ENCODE measurements at places on chromosomes 11 and 22.

GRCh38 chr11:45428541-45429230 lies 142.5 kb upstream of the SYT13 start:
- no peak for DNase-seq

DNA sequence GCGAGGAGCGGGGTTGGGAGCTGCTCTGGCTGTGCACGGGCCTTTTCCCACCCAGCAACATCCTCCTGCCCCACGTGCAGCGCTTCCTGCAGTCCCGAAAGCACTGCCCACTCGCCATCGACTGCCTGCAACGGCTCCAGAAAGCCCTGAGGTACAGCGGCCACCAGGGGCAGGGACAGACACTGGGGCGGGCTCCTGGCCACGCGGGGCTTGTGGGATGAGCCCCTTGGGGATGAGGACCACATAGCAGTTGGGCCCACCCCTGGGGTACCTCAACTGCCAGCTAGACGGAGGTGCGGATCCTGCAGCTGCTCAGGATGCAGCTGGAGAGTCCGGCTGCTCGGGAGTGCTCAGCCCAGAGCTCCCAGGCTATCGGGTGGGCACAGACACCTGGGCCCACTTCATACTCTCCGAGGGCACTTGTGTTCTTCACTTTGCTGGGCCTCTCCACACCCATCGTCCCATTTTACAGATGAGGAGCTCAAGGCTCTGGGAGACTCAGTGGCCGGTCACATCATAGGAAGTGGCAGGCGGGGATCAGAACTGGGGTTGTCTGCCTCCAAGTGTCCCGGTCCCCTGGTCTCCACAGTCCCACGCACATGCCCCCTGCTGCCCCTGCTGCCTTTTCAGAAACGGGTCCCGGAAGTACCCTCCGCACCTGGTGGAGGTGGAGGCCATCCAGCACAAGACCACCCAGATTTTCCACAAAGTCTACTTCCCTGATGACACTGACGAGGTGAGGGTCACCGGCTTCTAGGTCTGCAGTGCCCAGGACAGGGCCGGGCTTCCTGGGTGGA lies 77.6 kb downstream of the MYO7A start:
- DNase-seq = no peak

GRCh38 chr11:125946712-125947418 lies 1.0 kb downstream of the VSIG10L2 start:
- DNase-seq = no peak

DNA sequence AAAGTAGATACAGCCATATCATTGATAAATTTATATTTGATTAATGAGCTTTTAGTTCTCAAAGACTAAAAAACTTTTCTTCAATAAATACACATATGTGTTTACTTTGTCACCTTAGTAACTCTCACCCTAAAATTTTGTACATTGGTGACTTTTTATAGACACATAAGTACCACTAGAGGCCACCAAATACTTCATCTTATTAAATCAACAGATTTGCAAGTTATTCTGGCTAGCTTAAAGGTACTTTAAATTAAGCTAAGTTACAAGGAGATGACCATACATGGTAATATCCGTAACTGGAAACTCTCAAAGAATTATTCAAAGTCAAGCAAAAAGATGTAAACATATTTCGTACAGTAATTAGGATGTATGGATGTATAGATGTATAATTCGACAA lies 112.2 kb downstream of the SBF2 start:
- no peak for DNase-seq

DNA sequence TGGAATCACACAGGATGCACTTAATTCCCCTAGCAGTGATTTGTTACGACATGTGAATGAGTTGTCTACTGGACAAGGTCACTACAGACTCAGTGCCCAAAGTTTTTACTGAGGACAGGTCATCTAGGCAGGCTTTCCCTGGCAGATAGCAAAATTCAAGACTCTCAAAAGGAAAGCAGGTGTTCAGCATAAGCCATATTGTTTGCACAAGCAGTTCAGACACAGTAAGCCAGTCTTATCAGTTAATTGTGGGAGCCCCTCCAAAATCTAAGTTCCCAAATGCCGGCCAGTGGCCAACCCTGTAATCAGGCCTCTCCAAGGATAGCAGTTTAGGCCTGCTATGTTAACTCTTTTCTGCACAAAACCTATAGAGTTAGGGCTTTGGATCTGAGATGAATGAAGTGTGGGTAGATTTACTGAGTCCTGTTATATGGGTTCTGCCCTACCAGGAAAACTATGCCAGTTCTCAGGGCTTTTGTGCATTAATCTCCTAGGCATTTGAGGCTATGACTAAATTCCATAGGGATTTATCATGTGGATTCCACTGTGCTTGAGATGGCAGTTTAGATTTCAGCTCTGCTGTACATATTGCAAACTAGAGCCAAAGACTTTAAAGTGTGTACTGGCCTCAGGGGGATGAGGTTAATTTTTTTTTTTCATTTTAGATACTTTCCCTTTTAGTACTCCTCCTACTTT lies 4.8 kb upstream of the ARHGEF12 start:
- no peak for DNase-seq

- DNase-seq = no peak
These were observed 55.3 kb upstream of the CD44 start for GRCh38 chr11:35083431-35084238.

GRCh38 chr11:126496576-126497337 lies 141.3 kb downstream of the ST3GAL4 start:
- no peak for DNase-seq

GRCh38 chr11:73989156-73989555 lies 6.5 kb upstream of the UCP2 start:
- DNase-seq = no peak

DNA sequence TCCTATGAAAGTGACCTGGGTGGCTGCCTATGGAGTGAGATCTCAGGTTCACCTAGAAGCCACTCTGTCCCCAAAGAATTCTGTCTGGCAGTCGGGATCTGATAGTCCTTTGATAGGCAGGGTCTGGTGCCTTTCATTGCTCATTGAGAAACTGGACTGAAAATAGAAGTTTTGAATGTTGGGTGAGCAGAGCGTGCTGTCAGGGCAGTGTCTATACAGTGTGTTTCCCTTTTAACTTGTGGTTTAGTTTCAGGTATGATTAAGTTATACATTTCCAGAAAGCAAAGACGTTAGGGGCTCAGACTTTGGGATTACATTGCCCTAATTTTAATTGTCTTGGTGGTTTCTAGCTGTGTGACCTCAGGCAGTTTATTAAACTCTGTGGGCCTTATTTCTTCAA lies 111.3 kb upstream of the PAX6 start:
- no peak for DNase-seq

DNA sequence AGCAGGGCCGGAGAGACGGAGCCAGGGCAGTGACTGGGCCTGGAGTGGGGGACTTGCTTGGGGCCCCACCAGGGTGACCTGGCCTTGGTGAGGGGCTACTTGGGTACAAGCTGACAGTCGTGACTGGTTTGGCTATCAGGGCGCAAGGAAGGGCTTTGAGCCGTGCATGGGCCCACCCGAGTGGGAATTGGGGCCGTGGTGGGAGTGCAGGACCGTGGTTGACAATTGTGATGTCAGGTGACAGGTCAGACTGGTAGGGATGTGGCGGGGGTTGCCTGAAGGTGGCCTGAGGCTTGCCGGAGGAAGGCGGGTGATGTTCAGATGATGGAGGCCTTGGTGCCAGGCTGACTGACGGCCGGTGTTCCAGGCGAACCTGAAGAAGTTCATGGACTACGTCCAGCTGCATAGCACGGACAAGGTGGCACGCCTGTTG lies 5.6 kb downstream of the SHANK3 start:
- no peak for DNase-seq

GRCh38 chr11:1763336-1763795 lies 361 bp downstream of the CTSD start:
- DNase-seq = no peak

DNA sequence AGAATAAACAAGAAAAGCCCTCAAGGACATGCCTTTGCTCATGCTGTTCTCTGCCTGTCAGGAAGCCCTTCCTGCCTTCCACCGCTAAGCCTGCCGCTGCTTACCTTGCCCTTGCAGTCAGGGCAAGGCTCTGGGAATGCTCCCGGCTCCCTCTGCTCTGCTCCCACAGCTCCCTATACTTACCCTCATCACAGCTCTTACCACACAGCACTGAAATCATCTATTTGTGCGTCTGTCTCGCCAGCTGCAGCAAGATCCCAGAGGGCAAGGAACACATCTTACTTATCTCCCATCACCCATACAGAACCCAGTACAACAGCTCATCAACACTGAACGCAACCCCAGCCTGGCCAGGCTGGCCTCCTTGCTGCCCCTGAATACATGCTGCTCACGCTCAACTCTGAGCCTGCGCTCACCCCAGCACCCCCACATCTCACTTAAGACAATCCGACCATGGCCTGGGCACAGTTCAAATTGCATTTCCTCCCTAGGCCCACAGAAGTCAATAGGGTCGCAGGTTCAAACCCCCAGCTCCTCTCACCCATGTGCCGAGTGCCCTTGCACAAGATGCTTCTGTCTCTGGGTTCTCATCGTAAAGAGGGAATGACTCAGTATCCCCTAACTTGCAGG lies 161.8 kb downstream of the IGLL1 start:
- no peak for DNase-seq

DNA sequence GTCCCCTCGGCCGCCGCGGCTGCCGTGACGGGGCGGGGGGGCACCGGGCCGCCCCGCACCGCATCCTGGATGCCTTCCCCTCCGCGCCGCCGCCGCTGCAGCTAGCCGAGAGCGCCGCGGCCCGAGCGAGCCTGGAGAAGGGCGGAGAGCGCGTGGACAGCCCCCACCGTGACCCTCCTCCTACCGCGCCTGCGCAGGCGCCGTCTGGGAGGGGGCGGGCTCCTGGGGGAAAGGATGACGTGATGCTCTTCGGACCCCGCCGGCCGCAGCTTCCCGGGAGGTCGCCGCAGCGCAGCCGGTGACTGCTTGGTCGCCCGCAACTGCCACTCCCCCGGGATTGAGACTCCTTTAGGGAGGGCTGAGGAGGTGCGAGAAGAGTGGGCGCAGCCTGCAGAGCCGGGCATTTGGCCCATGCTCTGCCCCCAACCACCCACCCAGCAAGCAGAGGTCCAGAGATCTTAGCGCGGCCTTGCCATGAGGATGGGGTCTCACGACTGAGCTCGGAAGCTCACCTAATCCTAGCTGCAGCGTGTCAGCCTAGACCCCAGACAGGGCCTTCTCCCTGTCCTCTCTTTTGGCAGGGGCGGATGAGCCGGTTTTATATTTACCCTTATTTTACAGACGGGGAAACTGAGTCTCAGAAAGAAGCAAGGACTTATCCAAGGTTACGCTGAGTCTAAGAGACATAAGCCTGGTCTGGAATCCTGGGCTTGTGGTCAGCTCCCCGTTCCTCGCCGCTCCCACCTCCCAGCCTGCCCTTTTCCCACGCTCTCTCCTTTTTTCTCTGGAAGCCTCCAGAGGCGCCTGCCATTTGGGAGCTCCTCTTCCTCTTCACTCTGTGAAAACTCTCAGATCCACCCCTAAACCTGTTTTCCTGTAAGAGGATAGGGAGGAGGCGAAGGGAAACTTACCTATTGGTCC lies at the start of gene DENND5A:
Gene DENND5A (minus strand): TSS at position 140 of the 921 bp plus-strand sequence. CDS start 281 bp downstream, outside the sequence.
- DNase-seq = peak; percentile 76

DNA sequence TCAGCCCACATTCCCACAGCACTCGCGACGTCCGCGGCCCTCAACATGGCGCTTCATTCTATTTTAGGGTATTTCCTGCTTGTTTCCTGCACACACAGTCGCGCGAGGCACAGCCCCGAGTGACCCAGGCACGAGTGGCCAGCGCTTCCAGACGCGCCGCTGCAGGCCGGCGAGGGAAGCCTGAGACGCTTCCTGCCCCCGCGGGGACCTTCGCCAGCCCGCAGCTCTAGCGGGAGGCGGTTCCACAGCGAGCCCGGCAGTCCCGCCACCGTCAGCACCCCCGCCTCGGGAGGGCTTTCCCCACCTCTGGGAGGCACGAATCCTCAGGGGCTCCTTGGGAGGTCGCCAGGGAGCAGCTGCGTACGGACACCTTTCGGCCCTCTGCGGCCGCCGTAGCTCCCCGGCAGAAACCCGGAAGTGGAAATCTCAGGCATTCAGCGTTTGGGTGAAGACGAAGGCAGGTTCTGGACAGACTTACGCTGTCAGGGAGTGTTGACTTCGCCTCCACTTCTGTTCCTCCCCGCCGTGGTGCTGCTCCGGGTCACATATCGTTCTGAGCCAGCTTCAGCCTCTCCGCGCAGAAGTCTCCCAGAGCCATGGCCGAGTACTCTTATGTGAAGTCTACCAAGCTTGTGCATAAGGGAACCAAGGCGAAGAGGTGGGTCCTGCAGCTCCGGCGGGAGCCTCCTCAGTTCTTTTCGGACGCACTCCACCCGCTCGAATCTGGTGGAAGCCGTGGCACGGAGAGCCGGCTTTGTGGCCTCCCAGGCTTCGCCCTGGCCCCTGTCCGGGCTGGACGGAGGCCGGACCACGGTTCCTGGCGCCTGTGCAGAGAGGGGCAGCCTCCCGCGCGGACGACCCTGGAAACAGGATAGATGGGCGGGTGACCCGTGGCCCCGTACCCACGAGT lies 2925.9 kb upstream of the OR11H1 start:
- no peak for DNase-seq

DNA sequence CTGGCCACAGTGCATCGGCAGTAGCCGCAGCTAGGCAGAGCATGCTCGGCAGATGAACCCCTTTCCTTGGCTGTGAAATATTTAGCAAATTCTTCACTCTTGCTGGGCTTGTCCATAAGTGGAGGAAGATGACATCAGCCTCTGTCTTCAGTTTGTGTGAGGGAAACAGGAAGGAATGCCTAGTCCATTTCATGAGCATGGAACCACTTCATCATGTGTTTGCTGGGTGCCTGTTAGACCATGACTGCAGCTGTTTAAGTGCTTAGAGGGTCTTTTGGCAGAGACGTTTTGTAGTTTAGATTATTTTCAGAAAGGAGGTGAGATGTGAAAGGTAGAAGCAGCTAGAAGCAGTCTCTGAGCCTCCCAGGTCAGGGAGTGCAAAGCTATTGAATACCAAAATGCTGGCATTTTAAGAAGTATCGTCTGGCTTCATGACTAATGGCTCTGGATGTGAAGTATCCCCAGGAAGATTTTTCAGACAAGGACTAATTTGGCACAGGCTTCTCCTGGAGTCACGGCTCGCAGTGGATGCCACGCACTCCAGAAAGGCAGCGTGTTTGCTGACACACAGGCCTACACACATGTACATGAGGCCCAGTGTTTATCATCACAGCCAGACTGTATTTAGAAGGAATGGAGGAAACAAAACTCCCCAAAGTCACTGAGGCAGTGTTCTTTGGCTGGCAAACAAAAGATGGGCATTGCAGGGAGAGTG lies 43.1 kb upstream of the GRAMD1B start:
- DNase-seq = no peak

DNA sequence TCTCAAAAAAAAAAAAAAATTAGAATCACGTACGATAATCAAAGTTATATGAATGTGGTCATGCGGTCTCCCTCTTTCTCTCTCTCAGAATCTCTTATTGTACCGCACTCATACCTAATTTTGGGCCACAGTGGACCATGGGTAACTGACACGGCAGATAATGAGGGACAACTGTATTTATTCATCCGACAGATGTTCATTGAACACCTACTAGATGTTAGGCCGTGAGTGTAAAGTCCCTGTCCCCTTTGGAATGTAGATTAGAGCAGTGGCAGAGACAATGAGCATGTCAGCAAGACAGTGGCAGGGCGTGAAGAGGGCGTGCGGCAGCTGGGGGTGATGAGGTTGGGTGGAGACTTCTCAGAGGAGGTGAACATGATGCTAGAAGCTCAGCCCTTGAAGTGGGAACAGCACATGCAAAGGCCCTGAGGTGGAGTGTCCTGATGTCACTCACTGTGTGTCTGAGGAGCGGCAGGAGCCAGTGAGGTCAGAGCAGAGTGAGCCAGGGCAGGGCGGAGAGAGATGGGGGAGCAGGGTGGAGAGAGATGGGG lies 25.1 kb downstream of the CACNA1I start:
- DNase-seq = no peak

Data from mesothelial cell of epicardium (in vitro differentiated cells).